ENCODE measurements at places on chromosomes 11 and 22.

DNA sequence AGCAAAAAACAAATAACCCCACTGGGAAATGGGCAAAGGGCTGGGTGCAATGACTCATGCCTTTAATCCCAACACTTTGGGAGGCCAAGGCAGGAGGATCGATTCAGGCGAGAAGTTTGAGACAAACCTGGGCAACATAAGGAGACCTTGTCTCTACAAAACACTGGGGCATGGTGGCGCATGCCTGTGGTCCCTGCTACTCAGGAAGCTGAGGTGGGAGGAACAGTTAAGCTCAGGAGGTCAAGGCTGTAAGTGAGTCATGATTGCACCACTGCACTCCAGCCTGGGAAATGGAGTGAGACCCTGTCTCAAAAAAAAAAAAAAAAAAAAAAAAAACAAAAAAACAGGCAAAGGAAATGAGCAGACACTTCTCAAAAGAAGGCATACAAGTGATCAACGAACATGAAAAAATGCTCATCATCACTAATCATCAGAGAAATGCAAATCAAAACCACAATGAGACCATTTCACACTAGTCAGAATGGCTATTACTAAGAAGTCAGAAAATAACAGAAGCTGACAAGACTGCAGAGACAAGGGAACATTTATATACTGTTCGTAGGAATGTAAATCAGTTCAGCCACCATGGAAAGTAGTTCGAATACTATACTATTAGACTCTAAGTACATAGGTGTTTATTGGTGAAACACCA is 48.2 kb upstream of the SMCO4 start:
- no peak for DNase-seq

GRCh38 chr11:13277768-13278608 is at the start of gene BMAL1:
TSS of gene BMAL1 (plus strand) at chr11:13277790. CDS start at chr11:13354309, 76,519 bp downstream.
- DNase-seq: no peak

- DNase-seq: no peak
These were observed 10.1 kb downstream of the PRR14L start for GRCh38 chr22:31739795-31740201.

DNA sequence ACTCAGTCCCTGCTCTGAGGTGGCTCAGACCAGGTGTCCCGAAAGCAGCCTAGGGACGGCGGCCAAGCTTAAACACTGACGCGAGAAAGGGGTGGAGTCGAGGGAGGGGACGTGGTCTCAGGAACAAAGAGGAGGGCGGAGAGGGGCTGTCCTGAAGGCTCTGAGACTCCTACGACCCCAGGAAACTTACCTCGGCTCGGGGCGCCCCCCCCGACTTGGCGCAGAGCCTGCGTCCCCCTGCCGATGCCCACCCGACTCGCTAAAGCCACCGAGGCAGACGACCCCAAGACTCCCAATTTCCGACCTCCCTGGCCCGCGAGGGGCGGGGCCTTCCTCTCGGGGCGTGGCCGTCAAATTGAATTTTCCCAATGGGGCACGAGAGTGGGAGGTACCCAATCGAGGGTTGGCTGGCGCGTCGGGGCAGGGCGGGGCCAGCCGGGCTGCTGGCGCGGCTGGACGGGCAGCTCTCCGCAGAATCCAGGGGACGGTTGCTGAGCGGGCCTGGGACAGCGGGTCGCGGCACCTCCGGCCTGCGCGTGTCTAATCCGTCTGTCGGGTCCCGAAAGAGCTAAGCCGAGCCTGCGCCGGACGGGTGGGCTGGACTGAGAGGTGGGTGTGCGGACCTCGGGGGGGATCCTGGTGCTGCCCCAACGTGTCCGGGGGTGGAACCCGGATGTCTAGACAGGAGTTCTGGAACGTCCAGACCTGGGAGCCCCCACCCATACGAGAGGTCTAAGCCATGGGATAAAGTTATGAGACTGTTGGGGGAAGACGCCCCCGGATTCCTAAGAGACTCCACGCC is at the start of gene SMTN:
TSS of gene SMTN (plus strand) at position 471 of the 802 bp plus-strand sequence. CDS start 1,941 bp downstream, outside the sequence.
- DNase-seq: peak; percentile 85

GRCh38 chr11:45275828-45276227 is 10.3 kb downstream of the SYT13 start:
- DNase-seq: no peak

DNA sequence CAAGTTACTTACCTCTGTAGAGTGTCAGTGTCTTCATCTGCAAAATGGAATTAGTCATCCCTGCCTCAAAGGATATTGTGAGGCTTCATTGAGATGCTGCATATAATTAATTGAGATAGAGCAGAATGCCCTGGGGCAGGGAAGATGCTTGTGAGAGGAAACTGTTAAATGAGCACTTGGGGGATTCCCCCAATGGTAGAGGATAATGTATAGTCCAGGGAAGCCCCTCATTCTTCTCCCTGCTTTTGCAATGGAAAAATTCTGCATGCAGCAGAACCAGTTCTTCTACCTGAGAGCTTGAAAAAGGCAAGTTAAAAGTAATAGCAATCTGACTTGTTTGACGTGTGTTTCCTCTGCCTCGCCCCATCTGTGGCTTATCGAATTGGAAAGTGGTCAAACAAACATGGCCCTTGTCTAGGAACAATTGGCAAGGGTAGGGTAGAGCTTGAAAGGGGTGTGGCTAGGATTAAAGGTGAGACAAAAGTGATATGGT is 90.9 kb downstream of the NAV2 start:
- no peak for DNase-seq

GRCh38 chr11:61572913-61573312 is 8.0 kb downstream of the SYT7 start:
- DNase-seq: no peak

GRCh38 chr11:120682866-120683265 is 171.3 kb downstream of the GRIK4 start:
- no peak for DNase-seq

DNA sequence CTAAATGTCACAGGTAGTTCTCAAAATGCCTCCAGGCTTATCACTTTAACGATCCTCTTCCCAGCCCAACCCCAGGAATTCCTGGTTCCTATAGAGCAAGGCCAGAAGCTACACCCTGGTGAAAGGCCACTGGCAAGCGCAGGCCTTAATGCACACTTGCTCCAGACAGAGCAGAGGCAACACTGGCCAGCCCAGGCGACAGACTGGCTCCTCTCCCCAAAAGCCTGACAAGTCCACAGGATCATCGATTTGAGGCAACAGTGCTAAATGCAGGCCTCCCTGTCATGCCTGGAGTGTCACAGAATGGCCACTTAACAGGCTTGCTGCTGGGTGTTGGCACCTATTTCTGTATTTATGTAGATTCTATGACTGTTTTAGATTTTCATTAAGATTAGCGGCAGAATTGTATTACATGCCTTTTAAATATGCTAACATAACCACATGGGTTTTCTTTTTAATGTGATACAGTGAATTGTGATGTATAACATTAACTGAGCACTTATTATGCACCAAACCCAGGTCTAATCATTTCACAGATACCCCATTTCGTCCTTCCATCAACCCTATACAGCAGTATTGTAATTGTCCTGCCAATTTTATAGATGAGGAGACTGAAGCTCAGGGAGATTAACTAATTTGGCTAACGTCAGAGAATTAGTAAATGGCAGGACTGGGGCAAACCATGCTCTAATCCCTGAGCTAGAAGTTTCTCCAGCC is 38.6 kb downstream of the PACSIN2 start:
- DNase-seq: no peak

DNA sequence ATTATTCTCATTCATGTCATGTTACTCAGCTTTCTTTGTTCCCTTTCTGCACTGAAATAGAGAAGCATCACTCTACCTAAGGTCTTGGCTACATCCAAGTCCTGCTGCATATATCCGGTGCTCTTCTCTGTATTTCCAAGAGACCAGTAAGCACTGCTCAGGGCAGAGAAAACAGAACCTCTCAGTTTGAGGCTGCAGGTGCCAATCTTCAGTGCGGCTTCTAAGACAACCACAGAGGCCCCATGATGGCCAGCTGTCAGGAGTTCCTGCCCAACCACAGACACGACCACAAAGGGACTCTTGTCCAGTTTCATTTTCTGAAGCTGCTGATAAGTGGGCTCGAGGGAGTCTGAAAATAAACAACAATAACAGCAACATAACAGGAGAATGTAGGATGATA is 378.4 kb upstream of the PITPNB start:
- no peak for DNase-seq

Measured in stimulated activated CD8-positive, alpha-beta memory T cell treated with anti-CD3 and anti-CD28 coated beads, Interleukin-15, amount 100 ng/mL, for 1 hour (primary cell).